SJCRH30 (cell line): ENCODE measurements at places on chromosomes 4 and X. TPM values are rescaled to one million over a fixed set of nuclear protein-coding genes. Genes with fewer than 3 reads are reported as not detected.

DNA sequence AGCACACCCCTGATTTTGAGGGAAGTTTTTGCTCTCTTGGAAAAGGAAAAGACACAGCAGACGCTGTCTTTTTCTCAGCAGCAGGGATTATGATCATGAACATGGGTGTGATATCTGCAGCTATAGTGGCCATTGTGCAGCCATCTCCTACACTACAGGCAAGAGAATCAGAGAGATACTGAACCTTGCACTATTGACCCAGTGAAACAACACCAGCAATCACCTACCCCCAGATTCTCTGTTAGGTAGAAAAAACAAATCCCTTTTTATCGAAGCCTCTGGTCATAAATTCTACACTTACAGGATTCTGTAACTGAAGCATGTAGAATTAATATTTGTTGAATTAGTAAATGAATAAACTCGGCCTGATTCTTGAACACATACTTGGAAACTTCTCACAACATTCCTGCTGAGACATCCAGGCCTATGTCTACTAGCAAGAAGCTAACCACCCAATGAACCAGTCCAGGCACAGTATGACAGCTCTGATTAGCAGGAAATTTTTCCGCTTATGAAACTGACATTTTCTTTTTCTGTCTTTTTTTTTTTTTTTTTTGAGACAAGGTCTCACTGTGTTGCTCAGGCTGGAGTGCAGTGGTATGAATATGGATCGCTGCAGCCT lies 5.0 kb upstream of the AFAP1 start:
- no peak overlapping the region for H3K4me3 ChIP-seq
- no peaks in the 10 kb centered on the region for H3K36me3 ChIP-seq
- H3K4me1 ChIP-seq = peaks cover 8% of the 10 kb centered on the region
- peaks cover 6% of the 10 kb centered on the region; the same call in 1 of the 2 replicates for H3K27me3 ChIP-seq
- no peak for DNase-seq

DNA sequence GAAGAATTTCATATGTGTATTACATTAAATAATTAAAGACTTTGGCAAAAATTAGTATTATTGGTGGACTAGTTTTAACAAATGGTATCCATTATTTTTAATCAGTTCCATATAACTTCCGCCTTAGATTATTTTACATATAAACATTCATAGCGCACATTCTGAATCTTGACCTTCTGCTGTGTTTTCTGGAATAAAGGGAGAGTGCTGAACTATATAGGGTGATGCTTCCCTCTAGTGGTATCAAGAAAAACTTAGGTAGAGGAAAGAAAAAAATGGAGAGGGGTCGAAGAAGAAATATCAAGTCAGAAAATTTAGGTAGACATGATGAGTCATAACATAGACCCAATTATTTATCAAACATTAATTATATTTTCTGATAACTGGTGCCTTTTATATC lies 155.6 kb upstream of the PACRGL start:
- no peak overlapping the region for H3K27ac ChIP-seq
- peak; percentile 49 for DNase-seq
- no peaks in the 10 kb centered on the region for H3K4me1 ChIP-seq

DNA sequence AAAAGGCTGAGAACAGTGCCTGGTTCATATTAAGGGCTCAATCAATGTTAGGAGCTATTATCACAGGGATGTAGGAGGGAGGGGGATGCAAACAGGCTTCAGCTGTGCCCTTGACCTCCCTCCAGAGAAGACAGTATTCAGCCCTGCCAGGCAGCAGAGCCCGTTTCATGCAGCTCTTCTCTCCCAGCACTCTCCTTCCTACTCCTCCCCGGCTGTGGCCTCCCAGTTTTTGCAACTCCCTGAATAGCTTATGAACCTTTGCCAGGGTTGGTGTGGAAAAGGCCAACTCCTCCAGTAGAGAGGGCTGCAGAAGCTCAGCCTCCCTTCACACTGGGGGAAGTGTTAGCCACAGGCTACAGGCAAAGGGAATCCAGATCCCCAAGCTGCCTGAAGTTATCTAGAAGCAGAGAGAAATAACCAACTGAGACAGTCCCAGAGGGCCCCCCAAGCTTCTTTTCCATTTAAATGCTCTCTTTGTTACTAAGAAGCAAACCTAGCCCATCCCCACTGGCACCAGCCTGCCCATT lies 31.7 kb upstream of the APLN start:
- H3K27me3 ChIP-seq = no peaks in the 10 kb centered on the region
- H3K4me1 ChIP-seq = no peaks in the 10 kb centered on the region
- no peak overlapping the region for H3K4me3 ChIP-seq
- H3K36me3 ChIP-seq = no peaks in the 10 kb centered on the region
- no peak overlapping the region for H3K27ac ChIP-seq
- no peak for DNase-seq

DNA sequence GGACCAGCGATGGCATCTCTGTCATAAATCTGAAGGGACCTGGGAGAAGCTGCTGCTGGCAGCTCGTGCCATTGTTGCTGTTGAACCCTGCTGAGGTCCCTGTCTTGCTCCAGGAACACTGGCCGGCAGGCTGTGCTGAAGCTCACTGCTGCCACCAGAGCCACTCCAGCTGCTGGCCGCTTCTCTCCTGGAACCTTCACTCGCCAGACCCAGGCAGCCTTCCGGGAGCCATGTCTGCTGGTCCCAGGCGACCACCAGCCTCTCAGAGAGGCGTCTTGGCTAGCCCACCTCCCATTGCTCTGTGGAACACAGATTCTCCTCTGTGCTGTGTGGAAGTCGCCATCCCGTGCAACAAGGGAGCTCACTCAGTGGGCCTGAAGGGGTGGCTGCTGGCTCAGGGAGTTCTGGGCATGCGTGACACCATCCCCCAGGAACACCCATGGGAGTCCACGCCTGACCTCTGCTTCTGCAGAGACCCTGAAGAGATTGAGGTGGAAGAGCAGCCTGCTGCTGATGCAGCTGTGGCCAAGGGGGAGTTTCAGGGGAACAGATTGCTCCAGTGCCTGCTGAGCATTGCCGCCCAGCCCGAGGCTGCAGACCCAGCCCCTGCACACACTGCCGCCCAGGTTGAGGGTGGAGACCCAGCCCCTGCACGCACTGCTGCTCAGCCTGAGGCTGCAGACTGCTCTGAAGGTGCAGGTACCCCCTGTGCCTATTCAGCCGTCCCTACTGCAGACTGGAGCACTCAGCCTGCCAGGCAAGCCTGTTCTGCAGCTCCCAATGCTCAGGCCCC lies 33.1 kb upstream of the CYP4V2 start:
- no peaks in the 10 kb centered on the region for H3K4me1 ChIP-seq
- H3K4me3 ChIP-seq = no peak overlapping the region
- no peaks in the 10 kb centered on the region for H3K36me3 ChIP-seq
- no peak overlapping the region for H3K27ac ChIP-seq
- no peaks in the 10 kb centered on the region for H3K27me3 ChIP-seq

DNA sequence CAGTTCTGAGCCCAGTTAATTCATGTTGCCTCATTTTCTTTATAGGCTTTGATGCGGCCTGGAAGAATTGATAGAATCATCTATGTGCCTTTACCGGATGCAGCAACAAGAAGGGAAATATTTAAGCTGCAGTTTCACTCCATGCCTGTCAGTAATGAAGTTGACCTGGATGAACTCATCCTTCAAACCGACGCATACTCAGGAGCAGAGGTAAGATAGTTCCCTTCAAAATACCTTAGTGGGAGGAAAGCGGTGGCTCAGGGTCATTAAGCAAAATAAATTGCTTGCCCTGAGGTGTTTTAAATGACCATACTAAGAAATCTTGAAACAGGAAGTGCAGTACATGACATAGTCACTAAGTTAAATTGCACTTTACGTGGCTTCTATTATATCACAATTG lies 140.6 kb upstream of the SPRY1 start:
- H3K36me3 ChIP-seq = peaks cover 16% of the 10 kb centered on the region
- no peak overlapping the region for H3K27ac ChIP-seq
- no peaks in the 10 kb centered on the region for H3K4me1 ChIP-seq
- no peak for DNase-seq
- no peaks in the 10 kb centered on the region for H3K27me3 ChIP-seq
- H3K4me3 ChIP-seq = no peak overlapping the region

- no peak overlapping the region for H3K4me3 ChIP-seq
- H3K4me1 ChIP-seq = no peaks in the 10 kb centered on the region
- H3K36me3 ChIP-seq = peaks cover 41% of the 10 kb centered on the region
- no peak for DNase-seq
- H3K27ac ChIP-seq = no peak overlapping the region
- no peaks in the 10 kb centered on the region for H3K27me3 ChIP-seq
Measured at GRCh38 chr4:4268776-4269175, 20.8 kb upstream of the TMEM128 start.

- no peaks in the 10 kb centered on the region for H3K36me3 ChIP-seq
- no peak overlapping the region for H3K4me3 ChIP-seq
- DNase-seq = no peak
- peaks cover 16% of the 10 kb centered on the region for H3K4me1 ChIP-seq
Measured at GRCh38 chr4:140968371-140968770, 164.9 kb downstream of the RNF150 start.

- H3K4me3 ChIP-seq = no peak overlapping the region
- H3K27ac ChIP-seq = no peak overlapping the region
- no peaks in the 10 kb centered on the region for H3K36me3 ChIP-seq
- no peaks in the 10 kb centered on the region for H3K27me3 ChIP-seq
Measured at GRCh38 chr4:141016117-141016798, 117.0 kb downstream of the RNF150 start.

DNA sequence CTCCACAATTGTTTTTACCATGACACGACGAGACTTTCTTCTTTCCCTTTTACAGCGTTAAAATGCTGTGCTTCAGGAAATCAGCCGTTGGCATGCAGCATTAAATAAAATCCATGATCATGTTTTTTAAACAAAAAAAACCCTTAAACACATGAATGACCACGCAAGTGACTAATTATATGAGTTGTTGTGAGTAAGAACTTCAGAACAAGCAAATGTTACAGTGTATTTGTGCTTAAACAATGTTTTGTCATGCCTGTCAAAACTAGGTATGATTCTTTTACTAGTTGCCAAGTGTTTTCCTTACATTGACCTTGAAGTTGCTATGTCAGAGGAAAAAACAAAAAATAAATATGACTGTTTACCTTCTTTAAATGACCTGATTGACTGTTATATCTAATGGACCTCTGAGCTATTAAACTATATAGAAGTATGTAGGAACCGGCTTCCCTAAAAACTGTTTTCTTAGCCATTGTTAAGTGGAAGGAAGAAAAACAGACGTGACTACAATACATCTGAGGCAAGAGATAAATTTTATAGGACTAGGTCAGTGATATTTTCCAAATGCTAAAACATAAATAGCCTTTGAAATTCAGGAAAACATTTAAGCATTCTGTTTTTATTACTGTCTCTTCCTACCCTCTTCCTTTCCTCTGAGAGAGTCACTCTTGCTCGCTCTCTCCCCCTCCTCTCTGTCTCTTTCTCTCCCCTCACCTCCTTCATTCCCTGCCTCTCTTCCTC lies 197.1 kb downstream of the PALLD start:
- no peak overlapping the region for H3K27ac ChIP-seq
- no peak for DNase-seq
- H3K4me3 ChIP-seq = no peak overlapping the region
- H3K36me3 ChIP-seq = peaks cover 30% of the 10 kb centered on the region
- no peaks in the 10 kb centered on the region for H3K4me1 ChIP-seq

- no peak overlapping the region for H3K27ac ChIP-seq
- DNase-seq = no peak
- no peak overlapping the region for H3K4me3 ChIP-seq
Measured at GRCh38 chrX:53171356-53171755, 53.7 kb downstream of the KDM5C start.

Gene AVPR2
- not detected in 2 replicates for total RNA-seq

Gene NFKB1
- 33.6 and 34.2 TPM in 2 replicates for total RNA-seq

Gene VCX
- not detected in 2 replicates for total RNA-seq

Gene POF1B
- total RNA-seq = 6.5 and 6.6 TPM in 2 replicates

Gene ERVMER34-1
- 0.04 TPM in 1 of 2 replicates, not detected in the other for total RNA-seq

Gene FGF16
- not detected in 2 replicates for total RNA-seq

Gene CYSLTR1
- total RNA-seq = 0.13 and 0.36 TPM in 2 replicates
